ENCODE measurements at places on chromosomes 3 and 15.

DNA sequence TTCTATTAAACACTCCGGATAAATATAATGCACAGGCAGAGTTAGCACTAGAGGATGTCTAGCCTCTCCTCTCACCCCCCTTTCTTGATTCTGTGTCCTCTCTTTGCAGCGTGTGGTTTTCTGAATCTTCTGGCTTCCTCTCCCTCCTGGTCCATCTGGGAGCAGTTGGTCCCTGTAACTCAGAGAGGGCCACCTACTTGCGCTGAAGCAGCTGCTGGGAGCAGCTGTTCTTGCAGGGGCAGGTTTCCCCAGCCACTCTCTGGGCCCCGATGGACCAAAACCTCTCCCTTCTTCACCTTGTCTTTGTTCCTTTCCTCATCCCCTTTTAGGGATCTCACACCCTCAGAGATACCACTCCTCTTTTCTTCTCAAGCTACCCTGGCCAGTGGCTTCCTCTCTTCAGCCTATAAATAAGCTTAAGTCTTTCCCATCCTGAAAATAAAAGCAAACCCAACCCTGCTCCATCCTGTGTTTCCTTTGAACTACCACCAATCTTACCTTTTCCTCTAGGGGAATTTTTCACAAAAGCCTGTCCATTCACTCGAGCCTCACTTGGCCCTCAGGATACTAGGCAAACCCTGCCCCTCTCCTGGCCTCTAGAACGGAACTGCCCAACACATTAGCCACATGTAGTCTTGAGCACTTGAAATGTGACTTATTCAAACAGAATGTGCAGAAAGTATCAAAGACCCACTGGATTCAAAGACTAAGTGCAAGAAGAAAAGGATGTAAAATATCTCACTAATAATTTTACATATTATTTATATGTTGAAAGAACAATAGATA lies 59.7 kb downstream of the STARD5 start:
- H3K27me3 ChIP-seq: peaks cover 22% of the 10 kb centered on the region
- H3K27ac ChIP-seq: no peak overlapping the region
- no peak overlapping the region for H3K4me3 ChIP-seq
- no peak for DNase-seq
- H3K4me1 ChIP-seq: no peaks in the 10 kb centered on the region

- no peak overlapping the region for H3K4me3 ChIP-seq
- no peaks in the 10 kb centered on the region for H3K36me3 ChIP-seq
- no peak for DNase-seq
- H3K27ac ChIP-seq: no peak overlapping the region
Measured at GRCh38 chr3:116873142-116873541, 163.6 kb downstream of the TUSC7 start.

DNA sequence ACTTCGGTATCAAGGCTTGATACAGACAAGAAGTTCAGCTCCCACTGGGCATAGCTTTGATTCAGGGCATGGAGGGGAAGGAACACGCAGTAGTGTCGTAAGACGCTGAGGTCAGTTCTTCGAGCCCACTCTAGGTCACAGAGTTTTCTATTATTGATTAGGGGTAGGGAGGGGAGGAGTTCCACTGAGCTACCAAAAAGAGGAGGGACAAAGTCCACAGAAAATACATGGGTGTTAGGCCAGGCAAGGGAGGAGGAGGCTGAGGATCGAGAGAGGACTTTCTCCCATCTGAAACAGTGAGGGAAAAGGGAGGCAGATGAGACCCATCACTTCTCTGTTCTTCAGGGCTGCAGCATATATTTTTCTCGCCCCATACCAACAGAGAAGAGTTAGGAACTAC lies 75.1 kb upstream of the GUCA1C start:
- no peaks in the 10 kb centered on the region for H3K4me1 ChIP-seq
- H3K4me3 ChIP-seq: no peak overlapping the region
- H3K27me3 ChIP-seq: no peaks in the 10 kb centered on the region
- H3K36me3 ChIP-seq: no peaks in the 10 kb centered on the region
- no peak overlapping the region for H3K27ac ChIP-seq
- DNase-seq: no peak

DNA sequence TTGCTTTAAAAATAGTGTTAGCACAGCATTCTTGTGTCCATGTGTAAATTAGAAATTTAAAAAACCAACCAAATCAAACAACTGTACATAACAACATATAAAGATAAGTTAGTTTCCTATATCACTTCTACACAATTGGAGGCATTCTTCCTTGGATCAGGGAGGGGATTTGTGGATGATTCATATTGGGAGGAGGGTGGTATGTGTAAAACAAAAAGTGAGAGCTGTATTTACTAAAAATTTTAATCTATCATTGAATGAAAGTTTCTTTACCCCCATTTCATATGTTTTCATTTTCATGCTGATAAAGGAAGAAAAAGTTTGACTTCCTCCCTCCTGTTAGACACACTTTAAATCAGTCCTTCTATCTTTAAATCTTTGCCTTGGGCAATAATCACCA lies 325.0 kb downstream of the SATB1 start:
- no peak overlapping the region for H3K4me3 ChIP-seq
- H3K27ac ChIP-seq: peak overlapping the region; percentile 90
- DNase-seq: no peak

DNA sequence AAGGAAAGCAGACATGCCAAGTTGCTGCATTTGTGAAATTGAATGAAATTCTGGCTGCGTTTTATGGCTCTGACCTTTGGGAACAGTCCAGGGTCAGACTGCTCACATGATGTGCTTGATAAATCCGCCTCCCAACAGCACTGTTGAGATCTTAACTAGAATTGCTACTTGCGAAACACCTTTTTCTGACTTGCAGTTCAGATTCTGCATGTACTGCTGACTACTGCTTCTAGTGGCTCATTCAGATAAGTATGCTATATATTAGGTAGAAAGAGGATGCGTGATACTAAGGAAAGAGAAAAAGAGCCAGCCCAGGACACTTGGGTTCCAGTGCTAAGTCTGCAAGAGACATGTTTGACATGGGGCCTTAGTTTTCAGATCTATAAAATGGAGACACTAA lies 129.4 kb downstream of the LPP start:
- no peaks in the 10 kb centered on the region for H3K27me3 ChIP-seq
- H3K36me3 ChIP-seq: no peaks in the 10 kb centered on the region
- H3K4me1 ChIP-seq: peaks cover 44% of the 10 kb centered on the region
- no peak overlapping the region for H3K27ac ChIP-seq
- no peak for DNase-seq

DNA sequence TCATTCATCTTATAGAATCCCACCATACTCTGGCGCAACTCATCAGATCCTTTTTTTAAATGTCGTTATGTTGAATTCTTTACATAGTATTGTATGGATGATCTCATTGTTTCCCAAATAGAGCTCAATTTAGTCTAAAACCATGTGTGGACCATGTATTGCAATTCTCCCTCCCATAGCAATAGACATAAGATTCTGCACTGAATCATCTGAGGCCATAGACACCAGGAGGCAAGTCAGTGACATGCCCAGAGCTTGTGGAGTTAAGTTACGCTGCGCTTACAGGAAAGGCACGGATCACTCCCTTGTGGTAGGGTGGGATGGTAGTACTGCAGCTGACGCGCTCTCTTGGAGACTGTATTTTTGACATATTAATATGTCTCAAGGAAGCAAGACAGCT lies 211.0 kb downstream of the GABRB3 start:
- H3K4me1 ChIP-seq: no peaks in the 10 kb centered on the region
- H3K36me3 ChIP-seq: no peaks in the 10 kb centered on the region
- DNase-seq: no peak
- H3K27me3 ChIP-seq: no peaks in the 10 kb centered on the region
- H3K27ac ChIP-seq: no peak overlapping the region
- H3K4me3 ChIP-seq: no peak overlapping the region

DNA sequence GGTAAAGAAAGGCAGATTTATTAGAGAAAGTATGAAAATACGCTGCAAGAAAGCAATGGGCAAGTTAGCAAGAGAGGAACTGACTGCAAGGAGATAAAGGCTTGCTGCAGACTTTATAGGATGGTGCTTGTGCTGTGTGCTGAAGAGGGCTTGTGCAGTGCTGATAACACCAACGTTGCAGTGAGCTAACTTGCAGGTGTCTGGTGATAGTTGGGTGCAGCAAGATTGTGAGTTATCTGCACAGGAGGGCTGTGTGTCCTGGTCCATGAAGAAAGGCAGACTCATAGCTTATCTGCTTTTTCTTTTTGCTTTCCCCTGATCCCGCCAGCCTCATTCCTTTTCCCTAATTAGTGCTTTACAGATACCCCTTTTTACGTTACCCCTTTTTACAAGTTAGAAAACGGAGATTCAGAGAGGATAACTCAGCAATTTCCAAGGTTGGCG lies 58.0 kb upstream of the ZNF148 start:
- no peak for DNase-seq
- no peaks in the 10 kb centered on the region for H3K36me3 ChIP-seq
- no peaks in the 10 kb centered on the region for H3K27me3 ChIP-seq
- H3K4me1 ChIP-seq: peaks cover 15% of the 10 kb centered on the region
- no peak overlapping the region for H3K4me3 ChIP-seq

DNA sequence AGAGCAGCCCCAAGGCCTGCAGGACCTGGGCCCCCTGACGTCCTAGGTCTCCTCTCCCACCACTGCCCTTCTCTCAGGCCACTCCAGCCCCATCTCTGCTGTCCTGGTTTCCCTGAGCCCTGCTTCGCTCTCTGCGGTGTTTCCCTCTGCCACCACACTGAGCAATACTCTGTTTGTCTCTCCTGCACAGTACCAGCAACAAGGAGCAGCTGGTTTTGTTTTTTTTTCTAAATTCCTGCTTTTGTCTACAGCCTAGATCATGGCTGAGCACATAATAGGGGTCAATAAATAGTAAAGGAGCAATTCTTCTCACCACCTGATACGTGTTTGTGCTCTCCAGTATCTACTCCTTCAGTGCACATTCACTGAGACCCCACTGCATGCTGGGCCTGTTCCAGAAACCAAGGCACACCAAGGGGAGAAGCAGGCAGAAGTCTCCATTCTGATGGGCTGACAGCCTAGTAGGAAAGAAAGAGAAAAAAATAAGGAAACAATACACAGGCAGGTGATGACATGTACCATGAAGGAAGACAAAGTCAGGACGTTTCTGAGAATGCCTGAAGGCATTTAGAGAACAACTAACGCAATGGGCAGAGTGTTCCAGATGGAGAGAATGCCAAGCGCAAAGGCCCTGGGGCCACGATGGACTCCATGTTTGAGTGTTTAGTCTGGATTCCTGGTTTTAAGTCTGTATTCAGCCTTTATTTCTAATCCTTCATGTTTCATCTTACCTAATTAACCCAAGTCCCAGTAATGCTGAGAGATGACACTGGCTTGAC lies 6.0 kb upstream of the ACAD9 start:
- H3K36me3 ChIP-seq: no peaks in the 10 kb centered on the region
- H3K4me3 ChIP-seq: no peak overlapping the region
- H3K27ac ChIP-seq: no peak overlapping the region
- peaks cover 7% of the 10 kb centered on the region for H3K4me1 ChIP-seq
- H3K27me3 ChIP-seq: peaks cover 5% of the 10 kb centered on the region

- H3K27ac ChIP-seq: no peak overlapping the region
- H3K27me3 ChIP-seq: no peaks in the 10 kb centered on the region
- peak; percentile 15 for DNase-seq
- H3K4me1 ChIP-seq: no peaks in the 10 kb centered on the region
- no peaks in the 10 kb centered on the region for H3K36me3 ChIP-seq
- no peak overlapping the region for H3K4me3 ChIP-seq
Measured at GRCh38 chr3:16945330-16945729, 60.6 kb downstream of the PLCL2 start.

DNA sequence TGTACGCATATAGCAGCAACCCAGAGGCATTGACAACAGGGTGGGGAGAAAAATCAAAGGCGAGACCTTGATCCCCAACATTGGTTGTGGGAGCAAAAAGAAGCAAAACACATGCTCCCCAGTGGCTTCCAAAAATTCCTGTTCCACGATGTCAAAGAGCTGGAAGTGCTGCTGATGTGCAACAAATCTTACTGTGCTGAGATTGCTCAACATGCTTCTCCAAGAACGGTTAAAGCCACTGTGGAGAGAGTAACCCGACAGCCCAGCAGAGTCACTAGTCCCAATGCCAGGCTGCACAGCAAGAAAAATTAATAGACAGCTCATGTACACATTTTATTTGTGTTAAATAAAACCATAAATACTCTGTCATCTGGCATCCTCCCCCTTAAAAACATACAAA lies 179.9 kb upstream of the PFN2 start:
- no peak overlapping the region for H3K4me3 ChIP-seq
- H3K4me1 ChIP-seq: peaks cover 24% of the 10 kb centered on the region
- no peaks in the 10 kb centered on the region for H3K36me3 ChIP-seq
- H3K27ac ChIP-seq: no peak overlapping the region

DNA sequence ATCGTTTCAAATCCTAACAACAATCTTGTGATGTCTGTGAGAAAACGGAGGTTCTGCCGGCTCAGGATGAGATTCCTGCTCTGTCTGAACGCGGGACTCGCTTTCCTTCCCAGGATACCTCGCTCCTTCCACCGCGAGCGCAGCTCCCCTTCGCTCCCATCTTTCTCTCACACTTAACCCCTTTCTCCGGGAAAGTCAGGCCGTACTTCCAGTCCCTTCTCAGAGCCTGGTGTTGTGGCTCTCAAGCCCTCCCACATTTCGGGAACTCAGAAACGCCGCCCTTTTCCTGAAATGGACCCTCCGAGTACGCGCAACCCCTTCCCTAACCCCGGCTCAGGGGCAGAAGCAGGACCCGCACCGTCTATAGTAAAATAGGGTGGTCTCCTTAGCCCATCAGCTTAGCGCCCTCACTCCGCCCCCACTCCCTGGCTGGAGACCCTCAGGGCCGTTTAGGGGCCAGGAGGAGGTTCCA lies 378 bp upstream of the FEM1B start:
- peak overlapping the region; percentile 92 for H3K27ac ChIP-seq
- H3K27me3 ChIP-seq: no peaks in the 10 kb centered on the region
- no peaks in the 10 kb centered on the region for H3K36me3 ChIP-seq
- peak; percentile 52 for DNase-seq
- peak overlapping the region; percentile 73 for H3K4me3 ChIP-seq
- H3K4me1 ChIP-seq: peaks cover 45% of the 10 kb centered on the region

- H3K36me3 ChIP-seq: peaks cover 30% of the 10 kb centered on the region
- no peaks in the 10 kb centered on the region for H3K27me3 ChIP-seq
- no peak overlapping the region for H3K4me3 ChIP-seq
- H3K4me1 ChIP-seq: peaks cover 31% of the 10 kb centered on the region
Measured at GRCh38 chr15:65577129-65577996, 33.6 kb downstream of the INTS14 start.
